ENCODE measurements at places on chromosomes 3 and 15.
A peak's percentile ranks its signal among the peaks of the same experiment; 100 is the strongest.

DNA sequence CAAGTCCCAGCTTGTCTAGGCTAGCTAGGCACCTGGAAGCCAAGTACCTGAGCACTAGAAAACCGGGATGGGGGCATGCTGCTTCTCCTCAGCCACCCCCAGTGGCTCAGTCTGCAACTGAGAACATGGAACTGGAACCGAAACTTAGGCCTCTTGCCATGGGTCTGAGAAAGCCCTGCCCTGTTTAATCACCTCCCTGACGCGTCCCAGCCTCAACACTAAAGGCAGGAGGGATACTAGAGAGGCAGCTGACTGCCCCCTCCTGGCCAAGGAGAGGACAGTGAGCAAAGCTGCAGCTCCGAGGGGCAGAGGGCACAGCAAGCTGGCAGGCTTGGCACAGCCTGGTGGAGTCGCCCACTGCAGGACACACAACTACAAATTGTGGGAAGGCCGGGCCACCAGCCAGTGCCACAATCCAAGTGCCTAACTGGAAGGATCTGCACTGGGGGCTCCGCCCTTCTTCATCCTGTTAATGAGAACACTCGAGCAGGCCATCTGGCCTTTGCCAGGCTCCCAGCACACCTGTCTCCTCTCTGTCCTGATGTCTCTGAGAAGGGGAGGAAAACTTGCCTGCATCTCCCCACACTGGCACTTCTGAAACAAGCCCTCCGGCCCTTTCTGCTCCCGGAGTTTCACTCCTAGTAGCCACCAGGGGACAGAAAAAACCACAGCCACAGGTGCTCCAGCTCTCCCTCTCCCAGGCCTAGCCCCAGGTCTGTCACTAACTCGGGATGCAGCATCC lies 53.7 kb downstream of the BDH1 start:
- DNase-seq, result no peak

DNA sequence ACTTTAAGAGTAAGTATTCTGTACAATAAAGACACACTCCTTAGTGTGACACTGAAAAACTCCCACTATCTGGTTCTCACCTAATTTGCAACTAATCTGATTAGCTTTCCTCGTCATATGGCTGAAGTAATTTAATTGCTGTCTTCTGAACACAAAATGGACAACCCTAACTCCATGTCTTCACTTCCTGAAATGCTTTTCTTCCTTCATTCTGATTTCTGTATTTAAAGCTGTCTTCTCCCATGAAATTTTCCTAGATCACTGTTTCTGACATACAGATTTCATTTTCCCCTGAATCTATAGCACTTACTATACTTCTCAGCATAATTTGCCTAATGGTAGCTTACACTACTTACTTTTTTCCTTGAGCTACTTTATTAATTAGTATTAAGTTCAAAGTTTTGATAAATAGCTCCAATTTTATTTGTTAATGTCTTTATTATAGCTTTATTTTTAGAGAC lies 6.3 kb downstream of the CCPG1 start:
- no peak for DNase-seq

- DNase-seq, result no peak
Observed at GRCh38 chr15:42035435-42035761, 14.6 kb upstream of the PLA2G4E start.

DNA sequence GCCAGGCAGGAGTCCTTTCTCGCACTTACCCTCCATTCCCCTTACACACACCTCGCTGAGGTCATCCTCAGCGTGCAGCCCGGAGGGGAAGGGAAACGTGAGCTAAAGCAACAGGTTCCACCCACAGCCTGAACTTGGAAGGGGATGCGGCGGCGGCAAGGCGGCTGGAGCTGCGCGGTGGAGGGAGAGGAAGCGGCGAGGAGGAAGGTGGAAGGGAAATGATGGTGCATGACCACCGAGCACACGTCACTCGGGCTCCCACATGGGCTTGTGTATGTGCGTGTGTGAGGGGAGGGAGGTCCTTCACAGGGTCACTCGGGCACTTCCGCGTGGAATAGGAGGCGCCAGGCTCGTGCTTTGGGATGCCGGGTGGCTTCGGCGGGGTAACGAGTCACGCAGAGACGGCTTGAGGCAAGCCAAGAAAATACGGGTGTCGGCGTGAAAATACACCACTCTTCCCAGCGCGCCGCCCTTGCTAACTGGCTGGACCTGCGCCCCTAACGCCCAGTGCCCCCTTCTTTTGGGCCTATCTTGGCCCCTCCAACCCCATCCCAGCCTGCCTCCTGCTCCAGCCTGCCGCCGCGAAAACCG lies 225.5 kb upstream of the IL12A start:
- DNase-seq, result peak; percentile 86

DNA sequence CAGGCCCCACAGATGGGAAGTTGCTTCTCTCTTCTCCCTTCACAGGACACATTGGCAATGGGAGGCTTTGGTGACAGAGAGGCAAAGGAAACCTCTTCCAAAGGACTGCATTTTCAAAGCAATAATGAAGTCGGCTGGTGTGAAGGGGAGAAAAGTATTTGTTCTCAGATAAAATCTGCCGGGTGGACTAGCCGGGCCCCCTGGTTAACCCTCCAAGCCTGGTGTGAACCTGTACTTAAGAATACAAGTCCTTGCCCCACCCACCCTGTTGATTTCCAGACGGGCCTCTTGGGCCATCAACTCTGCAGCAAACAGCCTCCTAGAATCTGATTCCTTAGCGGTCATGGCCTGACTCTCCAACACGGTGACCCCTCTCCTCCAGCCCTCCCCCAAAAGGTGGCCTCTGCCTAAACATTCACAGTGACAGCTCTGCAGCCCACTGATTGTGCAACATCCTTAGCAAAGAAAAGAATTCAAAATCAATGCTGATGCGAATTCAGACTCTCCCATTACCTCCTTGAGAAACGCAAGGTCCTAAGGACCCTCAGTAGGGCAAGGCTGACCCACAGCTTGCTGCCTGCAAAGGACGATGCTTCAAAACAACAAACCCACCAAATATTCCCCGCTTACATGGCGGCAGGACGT lies 9.9 kb downstream of the TLE3 start:
- no peak for DNase-seq

DNA sequence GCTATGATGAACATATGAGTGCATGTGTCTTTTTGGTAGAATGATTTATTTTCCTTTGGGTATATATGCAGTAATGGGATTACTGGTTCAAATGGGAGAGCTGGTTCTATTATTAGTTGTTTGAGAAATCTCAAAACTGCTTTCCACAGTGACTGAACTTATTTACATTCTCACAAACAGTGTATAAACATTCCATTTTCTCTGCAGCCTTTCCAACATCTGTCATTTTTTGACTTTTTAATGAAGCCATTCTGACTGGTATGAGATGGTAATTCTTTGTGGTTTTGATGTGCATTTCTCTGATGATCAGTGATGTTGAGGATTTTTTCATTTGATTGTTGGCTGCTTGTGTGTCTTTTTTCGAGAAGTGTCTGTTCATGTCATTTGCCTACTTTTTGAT lies 1124.2 kb downstream of the NAALADL2 start:
- no peak for DNase-seq

DNA sequence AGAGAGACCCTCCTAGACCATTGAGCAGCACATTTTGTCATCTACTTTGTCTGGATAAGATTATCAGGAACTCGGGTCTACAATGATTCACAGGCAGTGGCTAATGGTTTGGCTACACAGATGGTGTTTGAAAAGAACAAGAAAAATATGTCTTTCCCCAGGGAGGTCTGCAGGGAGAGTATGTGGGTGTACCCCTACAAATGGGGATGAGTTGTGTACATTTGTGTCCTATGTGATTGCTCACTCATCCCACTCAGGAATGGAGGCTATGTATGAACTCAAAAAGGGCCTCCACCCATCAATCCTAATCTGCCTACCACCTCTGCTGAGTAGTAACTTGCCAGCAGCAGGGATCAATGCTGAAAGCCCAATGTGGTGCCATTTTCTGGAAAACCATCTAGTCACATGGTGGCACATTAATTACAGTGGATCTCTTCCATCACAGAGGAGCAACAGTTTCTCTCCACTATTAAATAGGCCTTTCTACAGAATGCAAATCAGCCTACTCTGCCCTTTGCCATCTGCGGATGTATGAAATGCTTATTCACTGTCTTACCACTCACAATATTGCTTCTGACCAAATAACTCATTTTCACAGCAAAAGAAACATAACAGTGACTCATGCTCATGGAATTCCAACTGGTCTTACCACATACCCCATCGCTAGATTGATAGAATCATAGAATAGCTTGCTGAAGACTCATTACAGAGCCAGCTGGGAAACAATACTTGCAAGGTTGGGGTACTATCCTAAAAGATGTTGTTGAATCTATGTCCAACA lies 48.3 kb upstream of the TRIM42 start:
- peak; percentile 21 for DNase-seq

DNA sequence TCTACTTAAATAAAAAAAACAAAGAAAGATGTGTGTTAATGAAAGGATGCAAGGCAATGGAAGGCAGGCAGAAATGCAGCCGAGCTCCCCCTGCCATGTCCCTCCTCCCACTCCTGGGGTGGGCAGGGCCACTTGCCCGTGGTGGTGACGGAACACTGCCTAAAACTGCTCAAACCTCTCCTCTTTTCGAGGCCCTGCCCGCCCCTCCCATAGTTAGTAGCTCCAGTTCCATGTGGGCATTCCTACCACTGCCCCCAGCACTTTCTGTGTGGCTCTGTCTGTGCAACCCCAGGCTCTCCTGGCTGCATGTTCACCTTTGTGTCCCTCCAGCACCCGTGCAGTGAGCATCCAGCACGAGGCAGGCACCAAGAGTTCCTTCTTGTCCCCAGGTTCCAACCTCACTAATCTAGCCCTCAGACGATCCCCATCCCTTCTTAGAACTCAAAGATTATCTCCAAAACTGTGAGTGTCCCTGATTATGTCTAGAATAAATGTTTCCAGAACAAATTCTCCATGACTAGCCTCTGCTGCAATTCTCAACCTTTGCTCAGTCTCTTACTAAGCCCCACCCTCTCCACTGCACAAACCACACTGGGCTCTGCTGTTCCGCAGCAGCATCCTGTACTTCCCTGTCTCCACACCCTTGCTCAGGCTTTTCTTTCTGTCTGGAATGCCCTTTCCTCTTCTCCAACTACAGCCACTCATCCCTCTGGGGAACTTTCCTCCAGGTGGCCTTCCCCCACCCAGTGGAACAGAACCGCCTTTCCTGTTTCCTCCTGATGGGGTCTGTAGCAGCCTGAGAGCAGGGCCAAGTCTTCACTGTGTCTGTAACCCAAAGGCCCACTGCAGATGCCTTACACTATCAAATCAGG lies 32.6 kb upstream of the SPTBN5 start:
- no peak for DNase-seq

- DNase-seq, result no peak
Observed at GRCh38 chr3:146818866-146819265, 213.7 kb upstream of the PLSCR5 start.

- no peak for DNase-seq
Observed at GRCh38 chr3:171334465-171334811, 125.8 kb downstream of the TNIK start.

DNA sequence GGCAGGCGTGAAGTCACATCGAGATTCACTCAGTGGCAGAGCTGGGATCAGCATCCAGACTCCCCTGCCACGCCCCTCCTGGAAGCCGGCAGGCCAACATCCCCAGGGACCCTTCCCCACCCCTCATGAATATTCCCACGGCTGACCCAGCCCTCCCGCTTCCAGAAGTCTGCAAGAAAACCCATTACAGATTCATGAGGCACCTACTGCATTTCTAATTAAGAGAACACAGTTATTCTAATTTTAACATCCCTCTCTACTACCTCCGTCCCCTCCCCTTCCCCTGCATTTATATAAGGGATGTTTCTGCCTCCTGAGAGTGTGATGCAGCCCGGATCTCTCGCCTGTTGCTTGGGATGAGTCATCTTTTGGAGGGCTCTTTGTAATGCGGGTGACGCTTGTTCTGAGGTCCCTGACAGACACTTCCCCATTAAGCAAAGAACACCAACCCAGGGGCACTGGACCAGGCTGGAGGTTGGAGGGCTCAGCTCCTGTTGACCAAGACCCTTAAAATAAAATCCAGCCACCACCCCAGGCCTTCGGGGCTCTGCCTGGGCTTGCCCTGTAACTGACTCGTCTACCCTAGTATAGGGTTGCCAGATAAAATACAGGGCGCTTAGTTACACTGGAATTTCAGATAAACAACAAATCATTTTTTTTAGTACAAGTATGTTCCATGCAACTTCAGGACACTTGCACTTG lies 118.7 kb downstream of the NUP210 start:
- DNase-seq, result peak; percentile 15

GRCh38 chr3:9803494-9803893 lies 6.6 kb upstream of the TTLL3 start:
- no peak for DNase-seq

GRCh38 chr3:56251343-56251945 lies 216.8 kb downstream of the ERC2 start:
- DNase-seq, result peak; percentile 94

DNA sequence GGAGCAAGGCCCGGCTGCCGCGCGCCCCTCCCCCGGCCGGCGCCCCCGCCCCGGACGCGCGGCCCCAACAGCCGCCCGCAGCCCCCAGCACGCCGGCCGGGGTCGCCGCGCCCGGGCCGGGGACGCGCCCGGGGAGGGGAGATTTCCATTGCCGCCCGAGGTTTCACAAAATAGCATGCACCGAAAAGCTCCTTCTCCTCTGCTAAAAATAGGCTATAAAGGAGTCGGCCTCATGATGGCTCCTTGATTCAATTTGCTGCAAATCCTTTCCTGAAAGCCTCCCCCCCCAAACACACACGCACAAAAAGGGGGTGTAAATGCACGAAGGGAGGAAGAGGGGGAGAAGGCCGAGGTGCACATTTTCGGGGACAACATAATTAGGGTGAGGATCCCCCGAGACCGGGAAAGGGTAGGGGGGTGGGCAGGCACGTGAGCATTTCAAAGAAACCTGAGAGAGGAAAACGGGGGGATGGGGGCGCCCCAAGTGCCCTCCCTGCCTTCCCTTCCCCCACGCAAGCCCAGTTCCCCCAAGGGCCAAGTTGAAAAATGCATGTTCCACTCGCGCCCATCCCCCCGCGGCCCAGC lies 734 bp downstream of the TBL1XR1 start:
- peak; percentile 83 for DNase-seq

DNA sequence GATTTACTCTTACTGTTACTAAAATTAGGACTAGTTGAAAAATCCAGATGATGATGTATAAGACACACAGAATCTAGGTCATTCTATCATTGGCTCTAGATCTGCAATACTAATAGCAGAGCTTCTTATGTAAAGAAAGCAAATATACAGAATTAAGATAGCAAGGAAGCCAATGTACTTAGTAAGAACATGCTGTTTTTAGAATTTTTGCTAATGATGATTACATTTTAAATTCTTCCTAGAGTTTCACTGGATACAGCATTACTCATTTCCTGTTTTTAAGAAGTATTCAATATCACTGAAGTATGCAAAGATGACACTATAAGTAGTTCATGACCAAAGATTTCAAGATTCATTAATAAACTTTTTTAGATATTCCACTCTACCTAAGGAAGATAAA lies 60.7 kb downstream of the CFAP20DC start:
- DNase-seq, result no peak

All from eye (tissue), 1 donor.